Bronchial smooth muscle cell (primary cell): ENCODE measurements at places on chromosomes 5 and 9. TPM values are rescaled to one million over a fixed set of nuclear protein-coding genes. Genes with fewer than 3 reads are reported as not detected.

Gene GADD45G
- 0.32 and 3.3 TPM in 2 replicates for total RNA-seq

Gene KCNV2
- not detected in 2 replicates for total RNA-seq

Gene SPINK4
- total RNA-seq: 0.95 TPM in 1 of 2 replicates, not detected in the other

Gene CCNJL
- under 0.01 and 0.09 TPM in 2 replicates for total RNA-seq

Gene SLC12A7
- total RNA-seq: 7.3 and 16.1 TPM in 2 replicates

Gene C5orf46
- 0.95 TPM in 1 of 2 replicates, not detected in the other for total RNA-seq

Gene SMIM33
- not detected in 2 replicates for total RNA-seq

Gene ANKDD1B
- 0.95 and 1.3 TPM in 2 replicates for total RNA-seq

Gene FBP1
- total RNA-seq: not detected in 2 replicates

Gene MSH3
- total RNA-seq: 6.6 and 12.9 TPM in 2 replicates

Gene FCN1
- total RNA-seq: not detected in 2 replicates

Gene RGP1
- total RNA-seq: 10.2 and 10.6 TPM in 2 replicates

Gene RNF224
- total RNA-seq: 0.09 TPM in 1 of 2 replicates, not detected in the other

Gene CANX
- total RNA-seq: 543 and 604 TPM in 2 replicates

Gene BAAT
- 0.16 TPM in 1 of 2 replicates, not detected in the other for total RNA-seq

Gene GABBR2
- 0.43 TPM in 1 of 2 replicates, not detected in the other for total RNA-seq

Gene SAXO1
- total RNA-seq: 0.09 and 0.16 TPM in 2 replicates
